ENCODE measurements at places on chromosomes 7 and 10.

DNA sequence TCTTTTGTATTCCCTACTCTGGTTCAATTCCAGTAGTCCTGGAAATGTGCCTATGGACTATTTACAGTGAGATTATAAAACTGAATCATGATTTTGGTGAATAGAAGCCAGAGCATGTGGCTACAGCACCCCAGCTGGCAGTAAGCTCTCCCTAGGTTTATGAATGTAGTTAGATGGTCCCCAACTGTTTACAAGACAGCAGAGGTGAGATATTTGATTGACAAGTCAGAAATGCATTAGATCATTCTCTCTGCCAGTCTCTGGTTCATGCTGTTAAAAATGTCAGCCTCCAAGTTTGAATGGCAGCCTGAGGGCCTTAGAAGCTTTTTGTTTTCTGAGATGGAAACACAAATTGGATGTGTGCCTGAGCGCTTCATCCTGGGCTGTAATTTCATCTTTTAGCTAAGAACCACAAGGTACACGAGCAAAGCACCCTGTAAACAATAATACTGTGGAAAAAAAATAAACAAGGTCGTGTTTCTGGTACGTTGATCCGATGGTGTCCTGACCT lies 85.0 kb downstream of the BTRC start:
- DNase-seq = no peak

- DNase-seq = no peak
Observed at GRCh38 chr10:50375051-50375452, 123.7 kb upstream of the ASAH2 start.

DNA sequence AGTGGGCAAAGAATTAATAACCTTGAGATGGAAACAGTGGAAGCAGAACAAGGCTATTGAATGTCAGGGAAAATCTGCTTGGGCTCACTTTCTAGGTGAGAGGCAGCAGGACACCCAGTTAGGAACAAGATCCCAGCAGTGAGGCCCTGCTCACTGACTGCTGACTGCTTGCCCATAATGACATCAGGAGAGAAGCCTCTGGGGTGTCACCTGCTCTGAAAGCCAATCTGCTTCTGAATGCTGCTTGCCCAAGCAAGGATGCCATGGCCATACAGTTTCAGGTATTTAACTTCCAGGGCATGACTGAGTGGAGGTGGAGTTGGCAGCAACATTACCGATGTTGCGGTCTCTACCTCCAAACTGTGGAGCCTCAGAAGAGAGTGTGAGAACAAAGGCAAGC lies 11.7 kb upstream of the WAPL start:
- no peak for DNase-seq

- no peak for DNase-seq
Observed at GRCh38 chr10:122709971-122710370, 10.3 kb upstream of the C10orf120 start.

DNA sequence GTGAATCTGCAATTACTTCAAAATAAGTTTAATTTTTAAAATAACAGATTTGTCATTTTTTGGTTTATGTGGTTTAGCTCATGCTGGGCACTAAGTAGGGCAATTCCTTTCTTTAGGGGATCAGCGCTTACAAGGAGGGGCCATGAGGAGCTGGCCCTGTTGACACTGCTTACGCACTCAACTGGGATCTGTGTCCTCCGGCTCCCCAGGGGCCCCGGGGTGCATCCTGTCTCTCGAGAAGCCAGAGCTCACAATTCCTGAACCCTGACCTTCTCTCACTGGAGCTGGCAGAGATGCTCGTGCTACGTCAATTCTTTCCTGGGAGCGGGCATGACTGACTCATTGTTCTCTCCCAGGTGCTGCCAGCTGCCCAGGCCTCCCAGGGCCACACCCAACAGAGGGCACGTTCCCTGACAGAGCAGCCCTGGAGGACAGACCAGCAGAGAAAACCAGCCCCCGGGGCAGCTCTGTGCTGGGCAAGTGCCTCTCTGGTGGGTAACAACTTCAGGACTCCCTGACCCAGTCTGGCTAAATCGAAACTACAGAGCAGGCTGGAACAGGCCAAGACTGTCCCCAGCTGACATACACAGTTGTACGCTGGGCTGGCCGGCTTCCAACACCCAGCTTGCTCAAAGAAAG lies 36.8 kb downstream of the CTBP2 start:
- DNase-seq = no peak

DNA sequence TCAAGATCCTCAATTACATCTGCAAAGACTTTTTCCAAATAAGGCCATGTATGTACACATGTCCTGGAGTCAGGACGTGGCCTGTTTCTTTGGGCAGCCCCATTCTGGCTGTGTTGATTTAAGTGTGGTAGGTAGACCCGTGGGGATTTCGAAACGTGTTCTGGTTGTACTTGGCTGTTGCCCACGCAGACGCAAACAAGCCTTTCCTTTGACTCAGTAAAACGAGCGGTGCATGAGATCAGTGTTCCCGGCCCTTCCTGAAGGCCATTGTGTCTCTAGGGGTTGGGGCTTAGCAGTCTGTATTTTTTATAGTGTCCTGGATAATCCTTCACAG lies 64.8 kb upstream of the DNAJB6 start:
- no peak for DNase-seq

GRCh38 chr10:77051837-77052236 lies 585.8 kb downstream of the KCNMA1 start:
- DNase-seq = no peak

DNA sequence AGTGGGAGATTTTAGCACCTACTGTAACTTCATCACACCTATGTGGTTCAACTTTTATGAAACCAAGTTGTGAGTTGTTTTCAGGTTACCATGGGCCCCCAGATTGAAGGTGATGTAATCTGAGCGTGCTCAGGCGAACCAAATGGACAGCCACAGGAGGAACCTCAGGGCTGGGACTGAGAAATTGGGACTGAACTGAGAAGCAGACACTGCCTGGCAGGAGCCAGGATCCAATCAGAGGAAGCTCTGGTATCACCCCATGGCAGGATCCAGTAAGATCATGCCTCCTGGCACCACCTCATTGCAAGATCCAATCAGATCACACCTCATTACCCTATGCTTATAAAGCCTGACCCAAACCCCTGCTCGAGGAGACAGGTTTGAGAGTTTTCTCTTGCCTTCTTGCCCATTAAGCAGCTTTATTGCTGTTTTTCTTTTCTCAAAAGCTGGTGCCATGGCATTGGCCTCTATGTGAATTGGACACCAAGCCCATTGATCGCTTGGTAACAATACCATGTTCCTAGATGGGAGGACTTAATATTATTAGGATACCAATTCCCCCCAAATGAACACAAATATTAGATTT lies 43.2 kb upstream of the GDF10 start:
- DNase-seq = no peak

DNA sequence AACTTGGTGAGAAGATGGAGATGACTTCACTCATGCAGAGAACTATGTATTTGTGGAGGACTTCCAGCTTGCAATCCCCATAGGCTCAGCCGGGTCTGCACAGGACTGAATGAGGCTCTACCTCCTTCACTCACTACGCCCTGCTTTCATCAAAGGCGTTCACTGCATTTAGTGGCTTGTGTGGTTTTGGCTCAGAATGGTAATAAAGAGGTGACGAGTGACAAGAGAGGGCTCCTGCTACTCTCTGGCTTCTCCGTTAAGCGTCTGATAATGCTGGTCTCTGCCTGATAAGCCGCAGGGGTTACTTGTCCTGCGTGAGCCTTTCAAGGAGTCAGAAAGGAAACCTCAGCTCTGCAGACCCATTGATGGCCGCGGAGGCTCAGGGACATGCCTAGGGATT lies 343.4 kb downstream of the PRPF18 start:
- DNase-seq = peak; percentile 4

DNA sequence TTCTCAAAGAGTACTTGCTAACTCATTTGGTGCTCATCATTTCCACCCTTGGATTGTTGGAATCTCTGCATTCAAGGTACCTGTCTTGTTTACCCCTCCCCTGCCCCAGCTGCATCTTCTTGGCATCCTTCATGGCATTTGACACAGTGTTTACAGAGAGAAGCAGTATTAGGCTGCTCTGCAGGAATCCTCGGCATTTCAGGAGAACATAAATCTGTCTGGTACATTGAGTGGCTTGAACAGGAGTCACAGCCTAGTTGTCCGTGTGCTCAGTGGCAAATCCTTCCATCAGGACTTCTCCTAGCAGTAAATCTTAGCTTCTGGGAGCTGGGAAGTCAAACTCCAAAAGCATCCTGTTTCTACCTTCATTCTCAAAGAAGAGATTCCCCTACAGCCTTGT lies 136.8 kb upstream of the YAE1 start:
- DNase-seq = no peak

DNA sequence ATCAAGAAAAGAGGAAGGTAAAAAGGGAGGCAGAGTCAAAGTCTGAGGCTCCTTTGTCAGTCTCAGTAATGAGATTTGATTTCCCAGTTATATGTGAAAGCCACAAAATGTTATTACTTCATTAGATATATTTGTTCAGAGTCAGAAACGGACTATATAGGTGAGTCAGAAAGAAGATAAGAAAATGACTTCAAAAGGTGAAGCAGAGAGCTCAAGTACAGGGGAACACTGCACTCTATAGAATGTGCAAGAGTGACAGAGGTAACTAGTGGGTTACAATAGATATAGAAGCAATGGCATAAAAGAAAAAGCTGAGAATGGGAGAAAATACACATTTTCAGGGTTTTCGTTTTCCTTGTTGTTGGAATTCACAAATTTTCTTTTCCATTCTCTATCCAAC lies 43.3 kb downstream of the DGKB start:
- no peak for DNase-seq

- DNase-seq = no peak
Observed at GRCh38 chr7:80330434-80330833, 181.4 kb downstream of the GNAT3 start.

GRCh38 chr10:102268375-102268888 lies 23.1 kb downstream of the GBF1 start:
- DNase-seq = no peak

- no peak for DNase-seq
Observed at GRCh38 chr7:77800158-77800557, 1.6 kb downstream of the PHTF2 start.

DNA sequence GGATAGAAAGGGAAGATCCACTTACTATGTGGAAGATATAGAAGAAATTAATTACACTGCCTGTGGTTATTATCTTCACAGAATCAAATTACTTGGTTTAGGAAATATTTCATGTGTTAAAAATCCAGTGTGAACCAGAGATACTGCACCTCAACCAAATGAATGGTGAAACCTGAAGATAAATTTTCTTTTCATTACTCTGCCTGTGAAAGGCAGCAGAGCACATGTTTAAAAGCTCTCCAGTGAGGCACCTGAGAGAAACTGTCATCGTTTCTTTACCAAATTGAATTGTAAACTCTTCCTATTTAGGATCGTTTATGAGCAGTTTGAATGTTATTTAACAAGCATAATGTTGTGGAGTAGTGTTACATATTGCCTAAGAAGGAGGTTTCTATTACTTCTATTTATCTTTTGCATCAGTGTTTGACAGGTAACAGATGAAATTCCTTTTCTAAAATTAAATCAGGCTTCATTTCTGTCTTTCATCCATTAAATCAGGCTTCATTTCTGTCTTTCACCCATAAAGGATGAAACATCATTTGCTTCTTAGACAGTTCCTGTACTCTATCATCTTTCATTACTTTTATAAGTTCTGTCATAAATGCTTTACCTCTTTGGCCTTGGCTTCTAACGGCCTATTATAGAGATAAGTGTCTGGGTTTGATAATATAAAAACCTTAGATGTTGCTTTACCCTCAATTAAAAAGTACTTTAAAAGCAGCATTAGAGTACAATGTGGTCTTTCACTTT lies 266.6 kb downstream of the NXPH1 start:
- DNase-seq = no peak

- no peak for DNase-seq
Observed at GRCh38 chr7:144738708-144739314, 97.0 kb downstream of the TPK1 start.

DNA sequence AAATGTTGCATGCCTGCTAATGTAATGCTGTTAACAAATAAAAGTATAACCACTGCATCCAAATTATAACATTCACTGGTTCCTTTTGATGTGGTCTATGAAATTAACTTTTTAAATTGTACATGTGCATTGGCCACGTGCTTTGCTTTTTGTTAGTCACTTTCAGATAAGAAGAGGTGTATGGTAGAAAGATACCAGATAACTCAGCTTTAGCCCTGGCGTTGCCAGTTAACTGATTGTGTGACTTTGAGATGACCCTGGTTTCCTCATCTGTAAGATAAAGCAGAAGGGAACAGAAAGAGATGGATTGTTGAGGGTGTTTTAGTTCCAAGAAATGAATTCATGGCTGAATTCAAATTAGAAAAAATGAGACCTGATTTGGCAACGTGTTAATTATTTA lies 1.9 kb upstream of the TRDMT1 start:
- no peak for DNase-seq

GRCh38 chr10:132455986-132456847 lies 59.2 kb downstream of the PWWP2B start:
- no peak for DNase-seq

DNA sequence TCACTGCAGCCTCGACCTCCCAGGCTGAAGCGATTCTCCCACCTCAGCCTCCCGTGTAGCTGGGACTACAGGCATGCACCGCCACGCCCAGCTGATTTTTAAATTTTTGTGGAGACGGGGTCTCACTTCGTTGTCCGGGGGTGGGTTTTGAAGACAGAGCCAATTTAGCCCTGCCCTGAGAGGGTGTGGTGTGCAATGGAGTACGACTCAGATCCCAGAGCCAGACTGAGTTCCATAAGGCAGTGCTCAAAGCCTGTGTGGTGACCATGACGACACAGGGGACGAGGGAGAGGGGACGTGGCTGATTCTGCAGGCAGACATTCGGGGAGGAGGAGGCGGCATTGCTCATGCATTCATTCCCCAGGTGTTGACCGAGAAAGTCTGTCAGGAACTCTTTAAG lies 72.1 kb downstream of the ZMIZ1 start:
- no peak for DNase-seq

GRCh38 chr10:37467246-37467645 lies 341.8 kb downstream of the ANKRD30A start:
- no peak for DNase-seq

GRCh38 chr7:2646680-2647571 lies 15.1 kb downstream of the TTYH3 start:
- no peak for DNase-seq

- peak; percentile 70 for DNase-seq
Observed at GRCh38 chr7:107150375-107151073, 18.3 kb upstream of the HBP1 start.

DNA sequence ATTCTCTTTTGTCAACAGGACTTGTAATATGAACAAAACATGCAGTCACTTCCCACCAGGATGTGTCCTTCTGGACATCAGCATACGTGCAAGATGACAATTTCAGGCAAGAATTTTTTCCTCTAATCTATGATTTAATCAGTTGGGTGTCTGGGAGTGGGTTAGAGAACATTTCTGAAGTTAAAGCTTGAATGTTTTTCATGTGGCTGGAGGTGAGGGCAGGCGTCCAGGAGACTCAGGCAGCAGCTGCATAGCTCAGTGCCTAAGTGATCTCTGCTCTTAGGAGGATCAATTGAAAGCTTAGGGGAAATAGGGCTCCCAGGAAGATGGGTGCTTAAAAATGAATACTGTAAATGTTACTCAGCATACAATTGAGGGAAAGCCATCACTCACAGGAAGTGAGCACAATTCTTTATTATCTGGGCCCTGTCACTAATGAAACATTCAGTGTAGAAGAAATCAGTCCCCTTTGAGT lies 457.6 kb upstream of the KLF6 start:
- no peak for DNase-seq

- no peak for DNase-seq
Observed at GRCh38 chr7:50663396-50664102, 98.3 kb upstream of the DDC start.
